ENCODE measurements at places on chromosomes 11 and 22.

DNA sequence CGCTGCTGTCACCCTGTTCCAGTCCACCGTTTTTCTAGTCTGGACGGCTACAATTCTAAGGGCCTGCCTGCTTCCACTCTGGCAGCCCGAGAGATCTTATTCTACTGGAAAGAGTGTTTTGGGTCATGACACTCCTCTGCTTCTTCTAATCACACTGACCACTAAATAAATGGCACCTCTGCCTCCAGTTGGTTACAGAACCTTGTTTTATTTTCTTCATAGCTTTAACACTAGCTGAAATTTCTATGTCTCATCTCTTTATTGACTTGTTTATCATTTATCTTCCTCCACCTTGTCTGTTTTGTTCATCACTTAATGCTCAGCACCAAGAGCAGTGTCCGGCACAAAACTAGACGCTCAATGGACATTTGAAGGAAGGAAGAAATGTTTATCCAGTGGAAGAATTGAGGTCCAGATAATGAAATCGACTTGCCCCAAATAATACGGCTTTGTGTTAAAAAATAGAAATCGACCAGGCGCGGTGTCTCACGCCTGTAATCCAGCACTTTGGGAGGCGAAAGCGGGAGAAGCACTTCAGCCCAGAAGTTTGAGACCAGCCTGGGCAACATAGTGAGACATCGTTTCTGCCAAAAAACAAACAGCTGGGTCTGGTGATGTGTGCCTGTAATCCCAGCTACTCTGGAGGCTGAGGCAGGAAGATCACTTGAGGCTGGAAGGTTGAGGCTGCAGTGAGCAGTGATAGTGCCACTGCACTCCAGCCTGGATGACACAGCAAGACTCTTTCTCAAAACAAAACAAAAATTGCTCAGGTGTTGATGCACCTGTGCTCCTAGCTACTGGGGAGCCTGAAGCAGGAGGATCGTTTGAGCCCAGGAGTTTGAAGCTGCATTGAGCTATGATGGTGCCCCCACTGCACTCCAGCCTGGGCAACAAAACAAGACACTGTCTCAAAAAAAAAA, 693 bp upstream of the PRR14L start:
- DNase-seq: no peak

GRCh38 chr22:43438666-43439347, 27.0 kb downstream of the MPPED1 start:
- no peak for DNase-seq

- no peak for DNase-seq
Measured at GRCh38 chr11:44780940-44781631, 54.3 kb downstream of the TSPAN18 start.

DNA sequence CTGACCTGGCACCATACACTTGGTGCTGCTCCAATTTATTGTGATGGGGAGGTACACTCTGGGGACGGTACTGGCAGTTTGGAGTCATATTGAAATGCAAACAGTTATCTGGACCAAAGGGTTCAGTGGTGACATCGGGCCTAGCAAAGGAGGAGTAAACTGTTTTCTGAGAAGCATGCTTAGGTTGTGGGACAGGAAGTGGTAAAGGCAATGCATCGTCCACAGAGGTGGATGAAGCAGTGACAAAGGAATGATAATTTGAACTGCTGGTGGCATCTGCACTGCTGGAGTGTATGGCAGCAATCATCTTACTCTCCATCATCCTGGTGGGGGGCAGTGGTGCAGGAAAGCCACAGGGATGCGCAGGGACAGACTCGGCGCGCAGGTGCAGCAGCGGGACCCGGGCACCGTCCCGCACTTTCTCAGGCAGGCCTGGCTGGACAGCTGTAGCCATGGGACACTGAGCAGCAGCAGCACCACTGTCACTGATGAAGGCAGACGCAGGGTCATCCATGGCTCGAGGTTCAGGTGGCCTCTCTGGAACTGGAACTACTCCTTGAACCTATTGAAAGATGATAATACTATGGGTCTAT, 28.0 kb upstream of the TP53AIP1 start:
- no peak for DNase-seq

DNA sequence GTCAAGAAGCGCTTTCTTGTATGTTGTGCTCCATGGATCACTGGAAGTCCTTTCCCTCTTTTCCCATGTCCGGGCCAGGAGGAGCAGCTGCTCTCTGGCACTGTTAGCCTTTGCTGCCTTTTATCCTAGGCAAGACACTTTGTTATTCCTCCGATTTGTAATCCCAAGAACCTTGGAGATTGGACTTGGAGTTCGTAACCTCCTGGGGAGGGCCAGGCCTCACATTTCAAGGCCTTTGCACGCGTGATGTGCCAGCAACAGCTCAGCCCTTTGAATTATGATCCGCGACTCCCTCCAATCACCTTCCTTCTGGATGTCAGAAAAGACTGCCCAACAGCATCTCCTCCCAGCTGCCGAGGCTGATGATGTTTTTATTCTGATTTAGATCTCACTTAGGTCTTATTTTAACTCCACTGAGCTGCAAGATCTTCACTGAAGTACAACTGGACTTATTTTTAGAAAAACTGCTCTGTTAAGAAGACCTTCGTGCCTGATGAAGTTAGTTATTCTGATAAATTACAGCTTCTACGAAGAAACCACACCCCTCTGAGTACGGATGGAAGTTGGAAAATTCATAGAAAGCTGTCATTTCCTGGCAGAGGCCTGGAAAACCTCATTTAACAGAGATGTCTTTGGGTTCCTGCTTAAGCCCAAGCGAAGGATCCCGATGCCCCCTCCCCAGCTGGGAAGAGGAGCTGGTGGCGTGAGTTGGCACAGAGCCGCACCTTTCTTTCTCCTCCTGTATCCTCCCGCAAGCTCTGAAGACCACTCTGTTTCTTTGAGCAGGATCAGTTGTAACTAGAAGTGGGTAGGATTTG, 62.4 kb downstream of the PARVB start:
- no peak for DNase-seq

- DNase-seq: no peak
Measured at GRCh38 chr22:41876675-41877074, 38.2 kb downstream of the SHISA8 start.

DNA sequence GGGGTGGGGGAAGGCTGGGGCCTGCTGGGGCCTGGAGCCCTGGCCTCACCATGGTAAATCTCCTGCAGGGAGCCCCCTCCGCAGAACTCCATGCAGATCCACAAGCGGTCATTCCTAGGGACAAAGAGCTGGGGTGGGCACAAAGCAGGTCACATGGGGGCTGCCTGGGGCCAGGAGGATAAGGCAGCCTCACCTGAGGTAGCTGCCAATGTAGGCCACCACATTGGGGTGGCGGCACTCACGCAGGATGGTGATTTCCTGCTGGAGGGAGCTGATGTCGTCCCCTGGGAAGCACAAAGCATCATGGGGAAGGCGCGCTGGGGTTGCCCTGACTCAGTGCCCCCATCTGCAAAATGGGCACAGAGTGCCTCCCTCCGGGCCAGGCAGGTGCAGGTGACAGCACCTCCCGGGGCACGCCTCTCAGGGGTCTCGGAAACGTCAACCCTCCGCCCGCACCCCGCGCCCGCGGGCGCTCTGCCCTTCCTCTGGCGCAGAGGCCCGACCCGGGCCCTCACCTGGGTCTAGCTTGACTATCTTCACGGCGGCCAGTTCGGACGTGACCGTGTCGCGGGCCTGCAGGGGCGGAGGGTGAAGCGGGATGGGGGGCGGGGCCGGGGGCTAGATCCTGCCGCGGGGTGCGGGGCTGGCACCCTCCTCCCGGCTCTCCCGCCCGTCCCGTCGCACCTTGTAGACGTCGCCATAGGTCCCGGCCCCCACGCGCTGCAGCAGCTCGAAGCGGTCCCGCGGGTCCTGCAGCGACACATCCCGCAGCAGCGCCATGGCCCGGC, 450 bp downstream of the MAP4K2 start:
- DNase-seq: peak; percentile 20

DNA sequence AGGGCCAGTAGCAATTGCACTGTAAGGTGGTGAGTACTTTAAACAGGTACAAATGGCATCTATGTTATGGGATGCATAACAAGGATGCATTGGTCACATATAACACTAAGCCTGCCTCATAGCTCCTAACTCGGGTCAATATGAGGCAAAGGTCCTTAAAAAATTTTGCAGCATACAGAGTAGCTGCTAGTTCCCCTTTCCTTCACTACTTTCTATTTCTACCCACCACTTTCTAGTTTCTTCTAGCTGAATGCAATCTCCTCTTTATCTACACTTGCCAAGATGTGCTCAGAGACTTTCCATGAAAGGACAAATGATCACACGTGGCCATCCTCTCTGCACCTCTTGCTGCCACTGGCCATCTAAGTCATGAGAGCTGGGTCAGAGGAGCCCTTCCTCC, 9.8 kb downstream of the OR51F2 start:
- DNase-seq: no peak

- no peak for DNase-seq
Measured at GRCh38 chr11:119322360-119322739, 5.4 kb upstream of the MCAM start.

DNA sequence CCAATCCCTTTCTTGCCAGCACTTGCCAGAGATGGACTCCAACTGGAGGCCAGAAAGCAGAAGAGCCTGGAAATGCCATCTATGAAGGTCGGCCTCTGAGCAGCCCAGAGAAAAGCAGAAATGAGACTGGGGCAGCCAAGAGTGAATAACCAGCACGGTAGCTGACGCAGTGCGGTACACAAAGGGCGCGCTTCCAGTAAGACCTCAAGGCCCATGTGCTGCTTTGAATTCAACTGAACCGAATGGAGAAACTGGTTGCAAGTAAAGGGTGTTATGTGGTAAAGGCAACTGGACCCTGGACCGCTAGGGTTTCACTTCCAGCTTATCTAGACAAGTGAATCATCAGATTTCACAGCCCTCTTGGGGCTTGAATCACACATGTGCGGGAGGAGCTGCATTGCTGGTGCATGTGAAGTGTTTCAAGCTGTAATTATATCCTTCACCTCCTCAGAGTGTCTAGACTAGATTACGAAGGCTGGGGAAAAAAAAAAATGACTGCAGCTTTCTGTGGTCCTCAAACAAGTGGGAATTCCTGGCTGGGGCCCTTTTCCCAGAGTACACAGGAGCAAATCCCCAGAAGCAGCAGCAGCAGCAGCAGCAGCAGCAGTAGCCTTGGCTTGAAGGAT, 128.9 kb downstream of the CCDC34 start:
- no peak for DNase-seq

DNA sequence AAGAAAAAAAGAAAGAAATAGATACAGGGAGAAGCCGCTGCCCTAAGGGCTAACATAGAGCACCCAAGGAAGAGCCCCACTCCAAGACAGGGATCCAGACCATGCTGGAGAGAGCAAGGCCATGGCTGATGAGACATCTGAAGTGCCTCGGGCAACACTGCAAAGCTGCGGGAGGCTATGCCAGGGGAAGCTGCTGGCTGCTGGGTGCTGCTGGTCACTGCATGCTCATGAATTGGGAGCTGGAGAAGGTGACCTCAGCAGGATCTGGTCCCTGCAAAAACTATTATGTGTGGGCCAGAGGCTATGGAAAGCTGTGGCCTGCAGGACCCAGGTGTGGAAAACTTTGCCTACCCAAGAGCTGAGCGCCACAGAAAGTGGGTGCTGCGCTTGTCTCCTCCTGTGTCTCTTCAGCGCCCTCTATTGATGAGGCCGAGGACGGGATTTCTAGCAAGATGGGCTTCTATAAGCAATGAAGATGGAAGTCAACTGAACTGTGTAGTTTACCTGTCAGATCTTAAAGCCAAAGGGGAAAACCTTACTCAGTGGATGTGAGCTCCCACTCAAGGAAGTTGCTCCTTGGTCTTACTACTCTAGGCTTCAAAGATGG, 17.3 kb upstream of the SLC29A2 start:
- peak; percentile 67 for DNase-seq

DNA sequence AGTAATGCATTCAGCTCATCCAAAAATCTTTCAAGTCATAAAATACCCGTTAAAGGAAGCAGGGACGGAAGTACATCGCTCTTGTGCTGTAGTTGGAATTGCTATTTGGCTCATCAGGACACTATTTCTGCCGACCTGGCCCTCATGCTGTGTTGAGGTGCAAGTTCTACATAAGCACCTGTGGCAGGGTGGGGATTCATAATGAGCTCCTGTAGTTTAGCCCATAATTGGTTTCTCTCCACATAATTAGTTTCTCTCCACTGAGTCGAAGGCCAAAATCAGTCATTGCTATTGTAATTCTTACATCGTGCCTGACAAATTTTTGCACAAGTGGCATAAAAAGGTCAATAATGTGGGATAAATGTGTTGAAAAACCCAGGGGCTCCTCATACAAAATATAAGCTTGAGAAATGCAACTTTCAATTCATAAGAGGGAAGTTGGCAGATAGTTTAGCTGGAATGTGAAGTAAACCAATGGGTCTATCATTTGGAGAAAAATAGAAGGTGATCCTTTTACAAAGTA, 14.9 kb upstream of the ISX start:
- DNase-seq: no peak

GRCh38 chr11:33197915-33198727, 36.8 kb upstream of the CSTF3 start:
- no peak for DNase-seq

DNA sequence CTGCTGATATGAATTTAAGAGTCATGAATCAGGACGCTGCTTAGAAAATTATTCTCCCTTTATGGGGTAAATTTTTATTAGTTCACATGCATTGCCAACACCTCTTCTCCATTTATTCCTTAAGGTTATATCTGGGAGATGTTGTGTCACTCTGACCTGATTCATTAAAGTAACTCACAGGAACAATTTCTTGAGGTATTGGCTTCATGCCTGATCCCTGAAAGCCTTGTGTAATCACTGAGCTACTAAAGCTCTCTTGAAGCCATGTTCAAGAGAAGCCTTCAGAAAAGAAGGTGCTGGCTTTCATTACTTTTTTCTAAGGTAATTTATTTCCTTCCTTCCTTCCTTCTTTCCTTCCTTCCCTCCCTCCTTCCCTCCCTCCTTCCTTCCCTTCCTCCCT, 420.6 kb downstream of the RAB38 start:
- DNase-seq: no peak

DNA sequence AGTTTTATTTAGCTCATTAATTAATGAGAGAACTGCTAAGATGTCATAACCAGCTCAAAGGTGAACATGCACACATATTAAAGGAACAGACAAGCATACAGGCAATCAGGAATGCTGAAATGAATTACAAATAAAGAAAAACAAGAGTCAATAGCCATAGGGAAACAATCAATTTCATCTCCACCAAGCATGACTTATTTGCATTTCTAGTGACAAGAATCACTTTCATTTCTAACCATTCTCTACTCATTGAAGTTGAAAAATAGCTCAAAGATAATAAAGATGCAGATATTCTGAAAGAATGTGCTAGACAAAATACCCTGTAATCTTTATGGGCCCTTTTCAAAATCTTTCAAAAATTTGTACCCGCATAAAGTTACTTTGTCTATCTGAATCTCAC, 23.2 kb downstream of the ISX start:
- no peak for DNase-seq

DNA sequence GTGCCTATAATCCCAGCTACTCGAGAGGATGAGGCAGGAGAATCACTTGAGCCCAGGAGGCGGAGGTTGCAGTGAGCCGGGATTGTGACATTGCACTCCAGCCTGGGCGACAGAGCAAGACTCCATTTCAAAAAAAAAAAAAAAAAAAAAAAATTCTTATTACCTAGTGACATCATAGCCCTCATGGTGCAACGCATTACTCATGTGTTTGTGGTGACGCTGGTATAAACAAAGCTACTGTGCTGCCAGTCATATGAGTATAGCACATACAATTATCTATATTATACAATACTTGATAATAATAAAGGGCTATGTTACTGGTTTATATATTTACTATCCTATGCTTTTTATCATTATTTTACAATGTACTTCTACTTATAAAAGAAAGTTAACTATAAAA, 41.2 kb downstream of the OR2AT4 start:
- DNase-seq: no peak

GRCh38 chr11:65422633-65423515, at the start of gene NEAT1:
NEAT1 (plus strand) TSS chr11:65422798.
- peak; percentile 92 for DNase-seq

GRCh38 chr22:25081409-25081824, 118.2 kb upstream of the CRYBB3 start:
- DNase-seq: peak; percentile 46
